ENCODE measurements at places on chromosomes 5 and 9.

DNA sequence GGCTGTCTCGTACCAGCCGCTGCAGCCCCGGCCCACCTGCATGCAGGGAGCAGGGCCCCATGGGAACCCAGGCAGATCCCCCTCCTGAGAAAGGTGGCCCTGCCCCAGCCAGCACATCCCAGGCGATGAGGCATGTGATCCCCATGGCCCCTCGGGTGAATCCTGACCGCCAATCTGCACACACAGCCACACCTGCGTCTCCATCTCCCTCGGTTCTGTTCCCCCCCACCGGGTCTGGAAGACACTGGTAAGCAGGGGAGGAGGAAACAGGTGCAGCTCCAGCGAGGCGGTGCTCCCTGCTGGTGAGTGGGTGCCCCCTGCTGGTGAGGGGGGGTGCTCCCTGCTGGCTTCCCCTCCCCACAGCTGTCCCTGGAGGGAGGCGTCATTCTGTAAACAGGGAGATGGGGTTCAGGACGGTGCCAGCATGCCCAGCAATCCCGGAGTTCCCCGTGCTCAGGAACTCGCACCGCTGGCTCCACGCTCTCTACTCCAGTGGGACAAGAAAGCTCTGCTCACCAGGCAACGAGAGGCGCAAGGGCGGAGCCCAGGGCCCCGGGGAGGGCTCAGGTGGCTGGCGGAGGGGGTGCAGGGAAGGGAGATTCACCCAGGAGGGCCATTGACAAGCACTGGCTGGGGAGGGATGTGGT is 28.4 kb upstream of the SLC12A7 start:
- peak; percentile 87 for DNase-seq

GRCh38 chr9:5563886-5564285 is 53.6 kb downstream of the PDCD1LG2 start:
- DNase-seq: no peak

GRCh38 chr5:32018476-32019436 is 155.4 kb downstream of the GOLPH3 start:
- DNase-seq: no peak

GRCh38 chr5:132421462-132421861 is 52.0 kb downstream of the SLC22A5 start:
- DNase-seq: no peak

DNA sequence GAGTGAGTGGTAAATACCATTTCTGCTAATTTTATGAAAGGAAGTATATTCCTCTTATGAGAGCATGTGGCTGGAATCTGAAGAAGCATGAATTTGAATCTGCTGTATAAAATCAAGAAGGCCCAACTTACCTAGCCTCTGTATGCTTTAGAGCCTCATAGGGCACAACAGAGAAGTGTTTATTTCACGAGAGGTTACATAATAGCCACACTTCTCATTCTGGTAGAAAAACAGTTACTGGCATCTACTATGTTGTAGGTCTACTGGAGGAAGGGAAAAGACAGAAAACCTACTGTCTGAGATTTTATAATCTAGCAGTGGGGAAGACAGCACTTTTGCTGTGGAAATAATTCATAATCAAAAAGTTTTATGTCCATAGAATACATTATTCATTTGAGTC is 172.6 kb upstream of the ZNF608 start:
- no peak for DNase-seq

DNA sequence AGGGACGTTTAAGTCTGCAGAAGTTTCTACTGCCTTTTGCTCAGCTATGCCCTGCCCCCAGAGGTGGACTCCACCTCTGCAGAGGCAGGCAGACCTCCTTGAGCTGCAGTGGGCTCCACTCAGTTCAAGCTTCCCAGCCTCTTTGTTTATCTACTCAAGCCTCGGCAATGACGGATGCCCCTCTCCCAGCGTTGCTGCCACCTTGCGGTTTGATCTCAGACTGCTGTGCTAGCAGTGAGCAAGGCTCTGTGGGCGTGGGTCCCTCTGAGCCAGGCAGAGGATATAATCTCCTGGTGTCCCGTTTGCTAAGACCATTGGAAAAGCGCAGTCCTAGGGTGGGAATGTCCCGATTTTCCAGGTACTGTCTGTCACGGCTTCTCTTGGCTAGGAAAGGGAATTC is 2188.5 kb upstream of the WWC1 start:
- no peak for DNase-seq

GRCh38 chr5:177392765-177393164 is 7.7 kb downstream of the PFN3 start:
- DNase-seq: no peak

DNA sequence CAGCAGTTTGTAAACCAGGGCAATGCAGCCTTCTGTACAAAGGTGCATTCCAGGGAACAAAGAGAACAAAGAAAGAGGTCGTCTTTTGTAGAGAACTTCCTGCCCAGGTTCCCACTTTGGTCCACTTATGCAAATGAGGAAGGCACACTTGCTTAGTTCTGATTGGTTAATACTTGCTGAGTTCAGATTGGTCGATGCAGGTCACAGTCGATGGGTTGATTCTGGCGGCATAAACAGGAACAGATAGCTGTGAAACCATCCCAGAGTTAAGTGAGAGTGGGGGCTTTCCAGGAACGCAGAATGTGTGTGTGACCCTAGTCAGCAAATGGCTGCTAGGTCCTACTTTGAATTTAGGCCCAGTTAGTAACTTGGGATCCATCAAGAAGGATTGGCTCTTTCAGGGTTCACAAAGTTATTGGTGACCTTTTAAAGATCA is 1.8 kb upstream of the ADAMTS13 start:
- DNase-seq: no peak

DNA sequence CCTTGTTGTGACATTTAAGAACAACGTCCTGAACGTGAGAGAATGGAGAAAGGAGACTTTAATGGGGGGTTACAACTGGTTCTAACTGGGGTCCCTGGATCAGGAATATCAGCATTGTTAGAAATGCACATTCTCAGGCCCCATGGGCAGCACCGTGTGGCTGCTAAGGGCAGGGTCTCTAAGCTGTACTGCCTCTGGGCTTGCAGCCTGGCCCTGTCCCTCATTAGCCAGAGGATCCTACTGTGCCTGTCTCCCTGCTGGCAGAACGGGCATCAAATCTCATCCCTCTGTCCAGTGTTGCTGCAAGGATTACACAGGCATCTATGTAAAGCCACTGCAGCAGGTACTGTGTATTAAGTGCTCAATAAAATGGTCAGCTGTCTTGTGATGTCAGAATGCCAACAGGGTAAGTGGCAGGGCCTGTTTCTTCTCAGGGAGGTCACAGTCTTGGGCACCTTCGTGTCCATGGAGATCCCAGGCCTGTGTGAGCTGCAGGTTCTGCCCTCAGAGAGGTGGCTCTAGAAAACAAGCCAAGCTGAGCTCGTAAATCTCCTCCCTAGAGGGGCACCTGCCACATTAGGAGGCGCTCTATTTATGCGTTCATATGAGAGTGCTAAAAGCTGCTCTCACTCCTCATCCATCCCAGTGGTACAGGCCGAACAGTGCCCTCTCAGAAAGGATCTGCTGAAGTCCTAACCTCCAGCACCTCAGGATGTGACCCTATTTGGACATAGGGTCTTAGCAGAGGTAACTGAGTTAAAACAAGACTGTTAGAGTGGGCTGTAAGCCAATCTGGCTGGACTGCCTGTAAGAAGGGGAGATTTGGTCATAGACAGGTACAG is 210.5 kb downstream of the GADD45G start:
- DNase-seq: no peak

- no peak for DNase-seq
These were observed 644.9 kb downstream of the CCDC171 start for GRCh38 chr9:16197578-16198370.
